Lower leg skin (tissue), 4 donors: ENCODE measurements at places on chromosomes 2 and 18.

- DNase-seq: no peak
Observed at GRCh38 chr2:193382583-193382982, 1187.8 kb upstream of the TMEFF2 start.

DNA sequence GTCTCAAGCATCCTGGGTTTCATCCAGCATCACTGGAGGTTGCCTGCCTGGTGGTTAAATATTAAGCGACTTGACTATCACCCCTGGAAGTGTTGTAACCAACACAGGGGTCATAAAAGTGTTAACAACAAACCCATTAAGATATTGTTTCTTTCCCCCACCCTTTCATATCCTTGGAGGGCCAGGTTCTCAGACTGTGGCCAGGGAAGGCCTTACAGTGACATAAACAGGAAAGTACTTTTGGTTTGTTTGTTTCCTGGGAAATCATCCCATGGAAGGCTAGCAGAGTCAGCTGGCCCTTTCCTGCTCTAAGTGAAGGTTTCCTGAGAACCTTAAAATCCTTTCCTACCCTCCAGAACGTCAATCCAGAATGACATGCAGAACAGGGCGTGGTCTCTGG is 160.9 kb downstream of the CLIP4 start:
- no peak for DNase-seq

- DNase-seq: no peak
Observed at GRCh38 chr2:46385786-46386577, 88.8 kb downstream of the EPAS1 start.

DNA sequence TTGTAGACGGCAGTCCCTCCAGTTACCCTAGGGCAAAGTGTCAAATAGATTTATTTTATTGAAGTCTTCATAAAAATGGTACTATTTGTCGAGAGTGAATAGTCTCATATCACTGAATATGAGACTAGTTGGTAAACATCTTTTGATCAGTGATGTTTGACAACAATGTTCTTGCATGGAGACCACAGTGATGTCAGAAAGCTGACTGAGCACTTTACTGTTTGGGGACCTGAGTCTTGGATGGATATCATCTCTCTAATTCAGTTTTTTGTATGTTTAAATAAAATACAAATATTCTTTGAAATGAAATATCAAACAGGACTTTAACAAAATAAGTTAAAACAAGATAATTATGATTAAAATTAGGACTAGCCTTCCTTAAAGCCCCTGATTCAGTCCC is 1315.4 kb upstream of the NRXN1 start:
- no peak for DNase-seq

GRCh38 chr2:45040786-45041185 is 31.5 kb upstream of the SIX2 start:
- no peak for DNase-seq

GRCh38 chr18:9803698-9804516 is 81.9 kb upstream of the TXNDC2 start:
- no peak for DNase-seq

- DNase-seq: no peak
Observed at GRCh38 chr2:3430740-3431490, 51.4 kb downstream of the TRAPPC12 start.

- DNase-seq: no peak
Observed at GRCh38 chr2:28137221-28137620, 246.7 kb downstream of the BABAM2 start.

- no peak for DNase-seq
Observed at GRCh38 chr2:113692698-113693428, 63.6 kb downstream of the SLC35F5 start.

DNA sequence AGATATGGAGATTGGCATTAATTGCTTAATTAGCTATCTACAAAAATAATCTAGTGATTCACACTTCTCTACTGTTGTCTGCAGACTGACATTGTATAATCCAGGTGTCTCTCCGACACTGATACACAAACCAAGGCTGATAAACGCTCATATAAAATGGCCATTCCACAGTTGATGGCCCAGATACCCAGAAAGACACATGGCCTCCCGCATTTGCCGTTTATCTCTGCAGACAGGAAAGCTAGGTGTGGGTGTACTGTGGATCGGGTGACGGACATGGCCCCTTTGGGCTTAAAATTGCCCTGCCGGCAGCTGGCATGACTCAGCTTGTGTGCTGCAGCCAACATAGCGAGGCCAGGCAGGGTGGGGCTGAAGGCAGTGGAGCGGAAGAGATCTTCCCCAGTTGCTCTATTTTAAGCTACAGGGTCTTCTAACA is 18.5 kb downstream of the PMAIP1 start:
- DNase-seq: no peak

DNA sequence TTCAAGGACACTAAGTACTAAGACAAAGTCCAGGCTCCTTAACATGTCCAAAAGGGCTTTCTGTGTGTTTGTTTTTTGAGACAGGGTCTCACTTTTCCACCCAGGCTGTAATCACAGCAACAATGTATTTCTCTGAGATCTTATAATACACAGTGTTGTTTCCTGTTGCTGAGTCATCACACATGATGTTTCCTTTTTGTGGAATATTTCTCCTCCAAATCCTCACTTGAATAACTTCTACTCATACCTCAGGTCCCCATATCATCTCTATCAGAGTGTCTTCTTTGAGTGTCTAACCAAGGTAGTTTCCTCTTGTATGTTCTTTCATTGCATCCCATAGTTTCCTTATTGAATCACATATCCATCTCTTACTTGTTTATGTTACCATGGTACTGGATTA is 632.0 kb upstream of the PIK3C3 start:
- DNase-seq: no peak

DNA sequence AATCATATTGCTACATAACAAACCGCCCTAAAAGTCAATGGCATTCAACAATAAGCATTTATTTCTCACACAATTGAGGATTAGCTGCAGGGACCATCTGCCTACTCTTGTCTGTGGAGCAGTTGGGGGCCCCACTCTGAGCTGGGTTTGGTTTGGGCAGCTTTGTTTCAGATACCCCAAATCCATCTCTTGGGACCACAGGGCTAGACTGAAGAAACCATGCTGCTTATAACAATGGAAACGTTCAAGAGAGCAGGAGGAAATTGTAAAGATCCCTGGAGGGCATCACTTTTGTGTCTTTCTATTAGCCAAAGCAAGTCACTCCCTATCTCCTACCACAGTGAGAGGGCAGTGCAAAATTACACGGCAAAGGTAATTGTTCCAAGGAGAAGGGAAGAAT is 146.5 kb upstream of the MGAT5 start:
- DNase-seq: no peak

DNA sequence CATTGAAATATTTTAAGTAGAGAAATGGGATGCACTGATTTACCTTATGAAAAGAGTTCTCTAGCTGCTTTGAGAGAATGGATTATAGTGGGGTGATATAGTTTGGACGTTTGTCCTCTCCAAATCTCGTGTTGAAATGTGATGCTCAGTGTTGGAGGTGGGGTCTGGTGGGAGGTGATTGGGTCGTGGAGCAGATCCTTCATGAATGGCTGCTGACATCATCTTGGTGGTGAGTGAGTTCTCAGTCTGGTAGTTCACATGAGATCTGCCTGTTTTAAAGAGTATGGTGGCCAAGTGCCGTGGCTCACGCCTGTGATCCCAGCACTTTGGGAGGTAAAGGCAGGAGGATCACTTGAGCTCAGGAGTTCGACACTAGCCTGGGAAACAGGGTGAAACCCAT is 58.7 kb upstream of the SH3RF3 start:
- peak; percentile 60 for DNase-seq

DNA sequence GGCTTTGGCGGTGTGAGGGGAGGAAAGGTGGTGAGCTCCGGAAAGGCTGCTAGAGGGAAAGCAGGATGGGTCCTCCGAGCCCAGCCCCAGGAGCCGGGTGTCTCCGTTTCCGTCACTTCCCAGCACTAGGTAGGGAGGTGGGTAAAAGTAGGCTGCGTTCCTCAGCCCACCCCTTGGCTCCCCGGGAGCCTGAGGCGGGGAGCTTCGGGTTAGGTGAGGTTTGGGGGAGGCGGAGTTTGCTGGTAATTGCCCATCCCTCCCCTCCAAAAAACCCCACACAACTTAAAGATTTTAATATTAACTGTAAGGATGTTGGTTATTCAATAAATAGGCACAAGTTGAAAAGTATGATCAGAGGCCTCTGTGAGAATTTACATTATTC is 552 bp upstream of the ATF2 start:
- DNase-seq: no peak

- peak; percentile 52 for DNase-seq
Observed at GRCh38 chr2:130251873-130252620, 53.8 kb upstream of the TUBA3E start.

- peak; percentile 65 for DNase-seq
Observed at GRCh38 chr18:79579807-79580497, 99.7 kb upstream of the CTDP1 start.

DNA sequence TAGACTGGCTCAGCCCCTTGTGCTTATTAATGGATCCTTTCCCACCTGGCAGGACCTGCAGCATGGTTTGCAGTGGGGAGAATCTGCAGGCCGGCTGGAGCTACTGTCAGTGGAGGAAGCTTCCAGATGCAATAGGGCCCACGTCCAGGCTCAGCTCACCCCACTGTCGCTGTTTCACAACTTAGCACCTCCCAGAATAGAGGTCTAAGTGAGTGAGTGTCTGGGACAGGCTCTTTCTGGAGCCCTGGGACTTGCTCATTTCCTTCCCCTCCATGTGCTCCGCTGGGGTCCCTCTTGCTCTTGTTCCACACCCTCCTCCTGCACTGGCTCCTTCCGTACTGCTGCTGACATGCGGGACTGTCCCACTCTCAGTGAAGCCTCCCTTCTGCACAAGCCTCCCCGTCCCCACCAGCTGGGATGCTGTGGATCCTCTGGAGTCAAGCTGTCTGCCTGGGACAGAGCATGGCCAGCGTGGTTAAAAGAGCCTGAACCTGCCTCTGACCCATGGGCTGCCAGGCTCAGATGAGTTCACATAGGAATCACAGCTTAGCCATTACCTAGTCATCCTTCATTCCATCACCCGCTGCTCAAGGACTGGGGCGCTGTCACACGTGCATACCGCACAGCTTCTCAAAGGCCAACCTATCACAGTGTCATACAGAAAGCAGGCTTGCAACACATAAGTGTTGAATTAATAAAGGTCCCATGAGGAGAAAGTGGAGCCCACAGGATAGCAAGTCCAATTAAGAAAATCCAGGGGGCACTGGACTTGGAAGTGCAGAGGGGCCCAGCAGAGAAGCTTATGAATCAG is 135.9 kb downstream of the ACKR3 start:
- no peak for DNase-seq

DNA sequence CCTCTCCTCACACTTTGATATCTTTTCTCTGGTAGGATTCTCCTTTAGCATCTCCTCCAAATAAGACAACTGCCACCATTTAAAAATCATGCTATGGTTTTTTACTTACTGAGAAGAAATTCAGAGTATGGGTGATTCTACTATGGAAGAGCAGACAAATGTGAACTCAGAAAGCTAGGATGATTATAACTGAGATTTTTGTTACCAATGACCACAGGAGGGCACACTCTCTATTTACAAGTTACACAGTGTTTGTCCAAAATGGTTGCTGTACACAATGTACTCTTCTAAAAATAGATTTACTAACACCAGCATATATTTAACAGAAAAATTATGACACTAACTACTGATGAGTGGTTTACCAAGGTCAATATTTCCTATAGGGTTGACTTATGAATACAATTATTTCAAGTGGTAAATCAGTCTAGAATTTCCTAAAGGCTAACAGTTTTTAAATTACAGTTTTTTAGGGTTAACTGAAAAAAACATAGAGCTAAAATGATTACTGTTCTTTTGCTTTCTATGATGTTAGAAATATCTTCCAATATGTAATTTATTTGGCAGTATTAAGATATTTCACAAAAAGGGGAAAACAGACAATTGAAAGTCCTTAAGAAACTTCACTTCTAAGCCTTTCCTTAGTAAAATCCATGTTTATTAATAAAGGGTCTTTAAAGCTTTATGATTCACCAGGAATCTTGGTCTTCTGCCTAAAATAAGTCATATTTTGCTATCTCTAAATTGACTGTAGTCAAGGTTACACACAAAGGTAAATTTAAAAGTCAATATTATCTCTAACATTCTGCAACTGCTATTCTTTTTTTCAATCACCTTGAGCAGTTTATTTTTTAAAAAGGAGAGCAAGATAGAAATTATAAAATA is 57.2 kb downstream of the MAP4K3 start:
- DNase-seq: peak; percentile 40

DNA sequence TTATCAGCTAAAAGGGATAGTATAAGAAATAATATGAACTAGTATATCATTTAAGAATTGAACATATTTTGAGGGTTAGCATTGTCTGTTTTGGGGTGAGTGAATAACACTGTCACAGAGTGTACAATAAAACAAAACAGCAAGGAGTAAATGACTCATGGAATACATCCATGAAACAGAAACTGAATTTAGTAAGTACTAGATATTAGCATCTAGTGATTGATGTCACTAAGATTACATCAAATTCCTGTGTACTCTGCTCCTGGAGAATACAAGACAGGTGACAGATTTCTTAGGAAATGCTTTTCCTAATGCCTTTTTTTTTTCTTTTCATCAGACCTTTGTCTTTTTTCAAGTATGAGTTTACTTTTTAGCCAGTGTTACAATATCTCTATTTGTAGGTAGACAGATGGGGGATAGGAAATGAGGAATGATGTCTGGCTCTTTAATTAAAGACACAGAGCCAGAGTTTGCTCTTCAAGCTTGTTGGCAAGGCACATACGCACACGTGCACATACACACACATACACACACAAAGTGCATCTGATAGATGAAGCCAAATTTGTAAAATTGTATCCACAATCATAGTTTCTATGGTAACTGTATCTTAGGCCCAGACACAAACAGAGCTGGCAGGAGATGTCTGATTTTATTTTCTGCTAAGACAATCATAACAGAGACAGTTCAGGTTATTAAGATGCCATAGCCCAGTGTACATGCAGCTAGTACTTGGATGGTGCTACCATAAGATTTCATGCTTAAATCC is 138.2 kb upstream of the NRP2 start:
- no peak for DNase-seq

DNA sequence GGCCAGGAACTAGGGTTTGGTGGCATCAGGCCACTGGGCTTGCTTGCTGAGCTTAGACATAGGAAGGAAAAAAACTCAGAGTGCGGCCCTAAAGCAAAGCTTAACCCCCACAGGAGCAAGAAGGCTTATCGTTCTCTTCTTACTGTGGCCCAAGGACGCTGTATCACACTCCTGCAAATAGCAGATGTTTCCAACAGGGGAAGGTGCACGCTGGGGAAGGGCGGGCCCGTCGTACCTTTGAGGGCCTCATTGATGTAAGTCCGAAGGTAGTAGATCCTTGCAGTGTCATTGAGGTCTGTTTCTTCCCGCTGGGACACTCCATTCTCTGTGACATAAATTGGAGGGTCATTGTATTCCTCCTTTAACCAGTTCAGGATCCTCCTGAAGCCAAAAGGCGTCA is 46.6 kb downstream of the LCT start:
- DNase-seq: no peak

- no peak for DNase-seq
Observed at GRCh38 chr18:46402396-46402795, 254.6 kb downstream of the LOXHD1 start.

DNA sequence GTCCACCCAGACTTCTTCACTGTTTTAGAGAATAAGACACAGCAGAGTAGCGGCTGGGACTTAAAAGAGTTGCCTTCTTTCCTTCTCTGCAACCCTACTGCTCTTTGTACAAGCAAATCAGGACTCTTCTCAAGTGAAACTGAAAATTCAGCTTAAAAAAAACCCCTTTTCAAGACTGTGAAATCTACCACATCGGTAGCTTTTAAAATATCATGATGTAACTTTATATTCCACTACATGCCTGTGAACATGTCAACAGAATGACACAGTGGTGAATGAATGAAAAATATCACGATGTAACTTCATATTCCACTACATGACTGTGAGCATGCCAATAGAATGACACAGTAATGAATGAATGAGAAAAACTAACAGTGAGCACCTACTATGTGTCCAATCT is 53.4 kb downstream of the TCF4 start:
- no peak for DNase-seq
